ENCODE measurements at places on chromosomes 7 and 10.

- no peaks in the 10 kb centered on the region for H3K4me1 ChIP-seq
- no peak overlapping the region for H3K27ac ChIP-seq
- no peak for DNase-seq
- no peaks in the 10 kb centered on the region for H3K36me3 ChIP-seq
- H3K27me3 ChIP-seq = peaks cover 2% of the 10 kb centered on the region
These were observed 32.7 kb downstream of the ABCB5 start for GRCh38 chr7:20647908-20648776.

GRCh38 chr7:155166673-155167370 is 96.7 kb downstream of the HTR5A start:
- no peak overlapping the region for H3K27ac ChIP-seq
- no peak overlapping the region for H3K4me3 ChIP-seq

- H3K27me3 ChIP-seq = no peaks in the 10 kb centered on the region
- no peak for DNase-seq
- no peak overlapping the region for H3K27ac ChIP-seq
- H3K4me3 ChIP-seq = no peak overlapping the region
- H3K4me1 ChIP-seq = no peaks in the 10 kb centered on the region
These were observed 185.7 kb upstream of the FZD8 start for GRCh38 chr10:35827783-35828182.

GRCh38 chr7:29593459-29593858 is 29.8 kb downstream of the PRR15 start:
- no peaks in the 10 kb centered on the region for H3K36me3 ChIP-seq
- H3K4me3 ChIP-seq = no peak overlapping the region
- peaks cover 7% of the 10 kb centered on the region for H3K4me1 ChIP-seq
- H3K27ac ChIP-seq = no peak overlapping the region
- DNase-seq = no peak

GRCh38 chr10:132122097-132122861 is 56.5 kb downstream of the JAKMIP3 start:
- no peaks in the 10 kb centered on the region for H3K36me3 ChIP-seq
- DNase-seq = no peak
- no peak overlapping the region for H3K4me3 ChIP-seq
- no peaks in the 10 kb centered on the region for H3K4me1 ChIP-seq
